Activated CD4-positive, alpha-beta T cell treated with anti-CD3 and anti-CD28 coated beads, Interleukin-2, Interleukin-4, amounts not matched to agents 100 ng/mL and 50 ng/mL, durations not matched to agents 16 hours and 8 hours (primary cell): ENCODE measurements at places on chromosomes 4 and X.

DNA sequence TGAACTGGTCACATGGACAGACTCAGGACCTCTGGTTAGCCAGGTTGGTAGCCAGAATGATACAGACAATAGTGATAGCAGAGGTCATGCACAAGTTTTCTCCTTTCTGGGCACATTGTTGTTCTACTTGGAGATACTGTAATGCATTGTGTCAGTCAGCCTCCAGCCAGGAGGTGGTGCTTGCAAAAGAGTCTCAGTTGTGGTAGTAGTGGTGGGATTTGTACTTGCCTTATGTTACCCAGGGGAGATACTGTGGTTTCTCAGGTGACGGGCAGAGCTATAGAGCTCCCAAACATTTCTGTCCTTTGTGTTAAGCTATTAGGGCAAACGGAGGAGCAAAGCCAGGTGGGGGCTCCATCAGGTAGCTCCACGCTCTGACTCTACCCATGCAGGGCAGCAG lies 190.5 kb downstream of the STPG2 start:
- DNase-seq = no peak

- DNase-seq = no peak
Measured at GRCh38 chr4:77178560-77178959, 21.6 kb downstream of the CCNG2 start.

- DNase-seq = no peak
Measured at GRCh38 chrX:41137589-41137988, 52.3 kb downstream of the USP9X start.

DNA sequence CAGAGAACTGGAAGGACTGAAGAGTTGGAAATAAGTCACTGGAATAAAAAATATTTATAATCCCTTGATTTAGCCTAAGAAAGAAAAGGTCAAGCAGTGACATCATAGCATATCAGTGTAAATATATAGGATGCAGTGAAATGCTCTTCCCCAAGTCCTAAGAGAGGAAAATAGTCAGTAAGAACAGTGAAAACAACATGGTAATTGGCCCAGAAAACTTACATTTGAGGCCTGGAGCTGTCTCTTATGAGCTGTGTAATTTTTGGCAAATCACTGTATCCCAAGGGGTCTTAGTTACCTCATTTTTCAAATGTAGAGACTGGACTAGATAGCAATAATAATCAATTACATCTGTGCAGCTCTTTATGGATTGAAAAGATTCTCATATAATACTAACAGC lies 255.7 kb upstream of the AR start:
- no peak for DNase-seq
